Right lung (tissue), 10 donors: ENCODE measurements at places on chromosomes 13 and 19.
A peak's percentile ranks its signal among the peaks of the same experiment; 100 is the strongest.

GRCh38 chr13:99135591-99135990 is 65.1 kb upstream of the UBAC2 start:
- no peak for DNase-seq

DNA sequence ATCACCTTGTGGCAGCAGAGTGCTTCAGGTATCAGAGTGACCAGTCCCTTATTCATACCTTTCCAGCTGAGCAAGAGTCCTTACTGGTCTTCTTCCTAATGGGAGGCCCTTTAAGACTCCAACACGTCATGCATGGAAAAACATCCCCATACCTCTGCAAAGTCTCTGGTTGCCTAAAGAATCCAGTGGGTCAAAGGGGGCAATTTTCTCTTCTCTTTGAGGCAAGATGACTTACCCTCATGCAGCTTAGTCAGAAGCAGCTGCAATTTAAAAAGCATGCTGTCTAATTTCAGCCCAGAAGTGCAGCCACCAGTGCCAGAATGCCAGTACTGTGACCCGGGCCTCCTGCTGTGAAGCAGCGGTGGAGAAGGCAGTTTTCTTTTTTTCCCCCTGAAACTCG is 18.7 kb downstream of the PPP5C start:
- DNase-seq, result no peak

- DNase-seq, result no peak
Observed at GRCh38 chr13:72852207-72852606, 70.3 kb downstream of the PIBF1 start.

- DNase-seq, result no peak
Observed at GRCh38 chr13:42794577-42795275, 13.3 kb downstream of the FAM216B start.

GRCh38 chr13:93292366-93292765 is 65.8 kb downstream of the GPC6 start:
- DNase-seq, result no peak

- DNase-seq, result no peak
Observed at GRCh38 chr19:41595890-41596280, 19.9 kb downstream of the CEACAM21 start.

DNA sequence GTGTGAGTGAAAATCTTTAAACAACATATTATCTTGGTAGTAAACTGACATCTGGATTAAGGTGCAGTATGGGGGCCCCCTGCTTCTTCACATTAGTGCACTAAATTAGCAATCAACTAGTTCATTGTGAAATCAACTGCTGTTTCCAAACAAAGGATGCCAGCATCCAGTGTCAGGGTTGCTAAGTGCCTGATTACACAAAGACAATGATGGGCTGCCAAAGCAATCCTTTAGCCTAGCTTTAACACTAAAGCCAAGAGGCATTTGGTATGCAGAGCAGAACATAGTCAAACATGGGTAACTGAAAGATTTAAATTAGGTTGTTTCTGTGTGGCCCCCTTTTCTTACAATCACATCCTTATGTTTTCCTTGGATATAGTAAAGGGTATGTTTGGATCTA is 543.1 kb upstream of the SLITRK5 start:
- no peak for DNase-seq

DNA sequence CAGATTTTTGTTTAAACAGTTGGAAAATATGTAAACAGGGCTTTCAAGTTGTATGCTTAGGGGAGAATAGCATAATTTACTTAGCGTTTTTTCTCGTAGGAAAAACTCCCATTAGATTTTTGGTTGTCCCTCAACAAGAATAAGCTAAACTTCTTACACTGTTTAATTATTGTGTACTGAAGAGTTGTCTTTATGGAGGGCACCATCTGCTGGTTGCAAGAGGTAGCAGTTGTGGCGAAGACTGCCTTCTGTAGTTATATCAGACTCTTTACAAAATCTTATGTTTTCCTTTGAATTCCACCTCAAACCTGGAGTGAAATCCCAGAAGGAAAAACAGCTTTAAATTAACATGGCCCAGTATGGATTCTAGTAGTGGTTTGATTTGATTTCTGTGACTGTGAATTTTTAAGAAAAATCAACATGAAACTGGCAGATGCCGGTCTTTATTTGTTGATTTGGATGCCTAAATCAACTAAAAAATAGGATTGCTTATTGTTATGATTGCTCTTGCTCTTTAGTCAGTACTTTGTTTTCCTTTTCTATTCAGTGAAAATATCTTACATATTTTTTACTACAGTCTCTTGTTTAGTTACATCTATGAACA is 53.4 kb downstream of the PDS5B start:
- DNase-seq, result peak; percentile 27

DNA sequence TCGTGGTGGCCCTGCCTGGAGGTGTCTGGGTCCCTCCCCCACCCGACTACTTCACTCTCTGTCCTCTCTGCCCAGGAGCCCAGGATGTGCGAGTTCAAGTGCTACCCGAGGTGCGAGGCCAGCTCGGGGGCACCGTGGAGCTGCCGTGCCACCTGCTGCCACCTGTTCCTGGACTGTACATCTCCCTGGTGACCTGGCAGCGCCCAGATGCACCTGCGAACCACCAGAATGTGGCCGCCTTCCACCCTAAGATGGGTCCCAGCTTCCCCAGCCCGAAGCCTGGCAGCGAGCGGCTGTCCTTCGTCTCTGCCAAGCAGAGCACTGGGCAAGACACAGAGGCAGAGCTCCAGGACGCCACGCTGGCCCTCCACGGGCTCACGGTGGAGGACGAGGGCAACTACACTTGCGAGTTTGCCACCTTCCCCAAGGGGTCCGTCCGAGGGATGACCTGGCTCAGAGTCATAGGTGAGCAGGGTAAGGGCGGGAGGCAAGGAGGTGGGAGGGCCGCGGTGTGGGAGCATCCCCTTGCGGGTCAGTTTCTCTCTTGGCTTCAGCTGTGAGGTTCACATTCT is 19.2 kb downstream of the NECTIN2 start:
- no peak for DNase-seq

- DNase-seq, result no peak
Observed at GRCh38 chr13:104635879-104636278, 1569.7 kb upstream of the SLC10A2 start.

- DNase-seq, result no peak
Observed at GRCh38 chr19:46435009-46435408, 6.3 kb upstream of the PNMA8C start.
